ENCODE measurements at places on chromosomes 6 and 20.

DNA sequence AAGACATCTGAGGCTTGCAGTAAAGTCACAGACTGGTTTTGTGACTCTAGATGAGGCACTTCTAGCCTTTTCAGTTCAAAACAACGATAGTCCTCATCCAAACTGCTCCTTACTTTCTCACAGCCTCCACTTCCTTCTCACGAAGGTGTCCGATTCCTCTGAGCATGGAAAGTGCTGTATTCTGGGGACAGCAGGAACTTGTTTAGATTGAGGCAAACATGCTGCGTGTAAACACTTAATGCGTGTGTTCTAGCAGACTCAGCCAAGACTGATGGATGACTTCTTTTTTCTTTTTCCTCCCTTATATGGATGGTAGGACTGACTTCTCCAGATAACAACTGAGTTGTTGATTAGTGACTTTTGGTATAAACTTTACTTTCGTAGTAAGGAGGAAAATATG lies 80.2 kb upstream of the PRDM1 start:
- no peak for DNase-seq

- no peak for DNase-seq
These were observed 47.8 kb downstream of the MAFB start for GRCh38 chr20:40641202-40641601.

DNA sequence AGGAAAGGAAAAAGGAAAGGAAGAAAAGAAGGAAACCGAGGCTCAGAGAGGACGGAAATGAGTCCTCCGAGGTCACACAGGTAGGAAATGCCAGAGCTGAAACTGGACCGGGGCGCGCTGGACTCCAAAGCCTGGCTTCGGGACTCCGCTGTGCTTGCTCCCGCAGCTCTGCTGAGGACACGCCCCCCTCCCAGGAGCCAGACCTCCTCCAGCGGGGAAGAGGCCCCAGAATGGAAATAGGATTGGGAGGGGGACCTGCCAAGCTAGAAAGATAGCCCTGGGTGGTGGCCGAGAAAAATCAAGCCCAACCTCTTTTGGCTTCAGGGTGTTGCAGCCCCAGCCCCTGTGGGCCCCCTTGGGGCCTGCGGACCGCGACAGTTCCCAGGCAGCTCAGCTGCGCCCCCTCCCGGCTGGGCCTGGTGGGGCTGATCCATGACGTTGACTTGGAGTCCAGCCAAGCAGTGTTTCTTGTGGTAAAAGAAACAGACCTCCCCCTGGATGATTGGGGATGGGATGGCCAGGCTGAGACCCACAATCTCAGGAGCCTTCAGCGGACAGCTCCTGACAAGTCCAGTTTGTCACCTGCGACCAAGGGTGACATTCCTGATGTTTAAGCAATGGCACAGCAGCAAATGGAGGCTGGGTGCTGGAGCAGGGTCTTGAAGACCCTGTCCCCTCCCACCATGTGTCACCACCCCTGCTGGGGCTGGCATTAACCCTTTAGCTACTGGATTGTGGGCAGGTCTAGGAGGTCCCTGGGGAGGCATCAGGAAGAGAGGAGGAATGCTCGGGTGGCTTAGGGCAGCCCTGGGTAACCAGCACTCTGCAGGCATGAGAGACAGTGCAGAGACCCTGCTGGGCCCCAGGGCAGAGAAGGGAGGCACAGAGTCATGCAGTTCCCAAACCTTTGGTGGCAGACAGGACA lies 55.4 kb downstream of the RIPOR3 start:
- peak; percentile 88 for DNase-seq

DNA sequence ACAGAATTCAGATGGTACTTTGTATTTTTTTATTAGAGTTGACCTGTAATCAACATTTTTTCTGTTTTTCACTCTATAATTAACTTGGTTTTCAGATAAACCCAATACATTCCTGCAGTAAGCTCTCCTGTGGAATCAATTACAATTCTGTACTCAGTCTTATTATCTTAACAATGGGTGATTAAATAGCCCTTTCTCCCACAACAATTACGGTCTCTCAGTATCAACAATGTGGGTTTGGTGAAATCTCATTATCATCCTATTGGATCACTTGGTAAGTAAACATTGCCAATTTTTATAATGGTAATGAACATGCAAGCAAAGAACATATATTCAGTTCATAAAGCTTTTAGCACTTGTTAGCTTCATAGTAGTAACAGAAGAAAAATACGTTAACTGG lies 438.9 kb upstream of the EPHA7 start:
- no peak for DNase-seq

GRCh38 chr20:62805711-62806382 lies 1.2 kb downstream of the OGFR start:
- DNase-seq, result no peak

- DNase-seq, result no peak
These were observed 402.6 kb downstream of the BCKDHB start for GRCh38 chr6:80508885-80509630.

DNA sequence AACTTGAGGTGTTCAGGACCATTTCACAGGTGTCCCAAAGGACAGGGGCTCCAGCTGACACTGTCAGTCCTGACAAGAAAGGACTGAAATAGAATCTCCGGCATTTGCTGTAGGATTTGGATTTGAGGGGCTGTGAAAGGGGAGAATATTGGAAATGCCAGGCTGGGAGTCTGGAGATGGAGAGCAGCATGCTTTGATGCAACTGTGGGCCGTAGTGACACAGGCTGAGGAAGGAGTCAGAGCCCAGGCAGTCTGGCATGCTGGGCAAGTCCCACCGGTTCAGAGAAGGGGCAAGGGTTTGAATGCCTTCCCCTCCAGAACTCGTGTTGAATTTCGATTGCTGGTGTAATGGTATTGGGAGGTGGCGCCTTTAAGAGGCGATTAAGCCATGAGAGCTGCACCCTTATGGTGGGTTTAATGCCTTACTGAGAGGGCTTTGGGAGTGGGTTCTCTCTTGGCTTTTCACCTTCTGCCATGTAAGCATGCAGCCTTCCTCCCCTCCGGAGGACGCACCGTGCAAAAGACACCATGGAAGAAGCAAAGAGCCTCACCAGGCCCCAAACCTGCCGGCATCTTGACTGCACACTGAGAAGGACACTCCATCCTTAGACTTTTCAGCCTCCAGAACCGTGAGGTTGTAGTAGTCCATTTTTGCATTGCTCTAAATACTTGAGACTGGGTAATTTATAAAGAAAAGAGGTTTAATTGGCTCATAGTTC lies 9.4 kb upstream of the PYGB start:
- no peak for DNase-seq

DNA sequence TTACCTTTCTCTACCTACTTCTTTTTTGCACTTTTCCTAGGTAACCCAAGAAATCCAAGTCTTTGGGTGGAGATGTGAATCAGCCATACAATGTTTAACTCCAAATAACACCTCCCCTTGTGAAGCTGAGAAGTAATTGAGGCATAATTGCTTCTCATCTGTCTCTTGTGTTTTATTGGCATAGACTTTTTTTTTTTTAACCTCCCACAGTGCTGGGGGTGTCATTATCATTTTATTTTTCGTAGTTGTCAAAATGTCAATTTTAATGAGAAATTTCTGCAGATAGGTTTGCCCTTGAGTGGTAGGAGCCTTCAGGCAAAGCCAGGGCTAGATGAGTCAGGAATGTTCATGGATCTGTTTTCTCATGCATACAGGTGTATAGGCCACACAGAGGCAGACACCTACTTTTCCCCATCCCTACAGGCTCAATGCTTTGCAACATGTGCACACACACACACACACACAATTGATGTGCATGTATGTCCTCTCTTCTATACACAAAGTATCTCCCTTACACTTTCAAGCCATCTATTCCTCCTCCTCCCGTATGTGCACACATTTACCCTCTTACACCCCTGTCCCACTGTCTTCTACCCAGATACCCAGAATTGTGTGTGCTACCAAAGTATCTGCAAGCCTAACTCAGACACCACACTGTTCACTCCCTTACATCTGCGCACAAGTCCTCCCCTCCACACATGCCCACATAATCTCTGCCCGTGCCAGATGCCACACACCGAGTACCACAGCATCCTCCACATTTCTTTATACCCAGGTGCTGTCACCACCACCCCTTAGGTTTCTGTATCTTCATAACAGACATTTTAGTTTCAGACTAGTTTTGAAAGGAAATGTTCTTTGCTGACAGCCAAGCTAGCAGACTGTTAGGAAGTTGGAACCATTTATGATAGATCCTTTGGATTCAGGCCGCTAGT lies 22.0 kb downstream of the RALY start:
- DNase-seq, result no peak

DNA sequence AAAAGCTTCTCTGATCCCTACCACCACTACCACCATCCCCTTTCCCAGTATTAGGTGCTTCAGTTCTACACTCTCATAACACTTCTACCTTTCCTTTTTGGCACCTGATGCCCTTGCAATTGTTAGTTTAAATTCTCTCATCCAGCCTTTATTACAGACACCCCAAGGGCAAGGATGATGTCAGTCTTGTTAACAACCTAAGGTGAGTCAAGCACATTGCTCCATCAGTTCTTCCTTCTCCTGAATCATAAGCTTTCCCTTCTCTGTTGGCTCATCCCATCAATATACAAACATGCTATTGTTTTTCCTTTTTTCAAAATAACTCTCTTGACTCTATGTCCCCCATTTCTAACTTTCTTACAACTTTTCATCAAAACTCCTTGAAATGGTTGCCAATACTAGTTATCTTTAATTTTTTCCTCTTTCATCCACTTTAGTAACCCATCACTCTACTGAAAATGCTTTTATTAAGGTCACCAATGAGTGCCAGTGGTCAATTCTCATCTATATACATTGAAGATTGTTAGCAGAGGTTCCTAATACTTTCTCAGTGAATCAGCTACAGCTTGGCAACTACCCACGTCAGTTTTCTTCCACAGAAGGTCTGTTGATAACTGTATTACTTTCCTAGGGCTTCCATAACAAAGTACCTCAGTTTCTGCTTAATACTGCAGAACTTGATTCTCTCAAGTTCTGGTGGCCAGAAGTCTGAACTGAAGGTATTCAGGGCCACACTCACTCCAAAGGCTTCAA lies 97.1 kb upstream of the FLRT3 start:
- no peak for DNase-seq

DNA sequence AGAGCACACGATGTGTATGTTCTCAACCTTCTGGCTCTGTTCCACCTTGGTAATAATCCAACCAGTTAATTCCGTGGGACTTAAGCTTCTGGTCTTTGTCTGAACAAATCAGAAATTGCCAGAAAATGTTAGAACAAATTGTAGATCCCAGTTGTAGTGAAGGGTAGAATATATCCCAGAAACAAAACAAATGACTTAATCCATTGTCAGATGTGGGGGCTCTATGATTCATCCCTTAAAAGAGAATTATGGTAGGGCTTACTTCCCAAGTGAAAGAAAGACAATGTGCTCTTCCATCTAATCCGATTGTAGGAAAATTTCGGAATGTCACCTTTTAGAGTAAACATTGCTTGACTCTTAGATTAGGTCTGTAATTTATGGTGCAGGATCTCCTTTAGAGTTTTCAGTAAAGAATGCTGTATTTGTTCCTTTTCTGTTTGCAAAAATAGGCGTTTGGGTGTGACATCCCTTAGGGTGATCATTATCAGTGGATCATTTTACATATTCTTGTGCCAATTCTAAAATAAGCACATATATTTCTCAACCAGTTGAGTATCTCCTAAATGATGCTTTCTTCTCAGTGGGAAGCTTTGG lies 234.5 kb upstream of the ZNF217 start:
- DNase-seq, result peak; percentile 37

GRCh38 chr6:21590346-21590745 lies 3.2 kb upstream of the SOX4 start:
- DNase-seq, result no peak

DNA sequence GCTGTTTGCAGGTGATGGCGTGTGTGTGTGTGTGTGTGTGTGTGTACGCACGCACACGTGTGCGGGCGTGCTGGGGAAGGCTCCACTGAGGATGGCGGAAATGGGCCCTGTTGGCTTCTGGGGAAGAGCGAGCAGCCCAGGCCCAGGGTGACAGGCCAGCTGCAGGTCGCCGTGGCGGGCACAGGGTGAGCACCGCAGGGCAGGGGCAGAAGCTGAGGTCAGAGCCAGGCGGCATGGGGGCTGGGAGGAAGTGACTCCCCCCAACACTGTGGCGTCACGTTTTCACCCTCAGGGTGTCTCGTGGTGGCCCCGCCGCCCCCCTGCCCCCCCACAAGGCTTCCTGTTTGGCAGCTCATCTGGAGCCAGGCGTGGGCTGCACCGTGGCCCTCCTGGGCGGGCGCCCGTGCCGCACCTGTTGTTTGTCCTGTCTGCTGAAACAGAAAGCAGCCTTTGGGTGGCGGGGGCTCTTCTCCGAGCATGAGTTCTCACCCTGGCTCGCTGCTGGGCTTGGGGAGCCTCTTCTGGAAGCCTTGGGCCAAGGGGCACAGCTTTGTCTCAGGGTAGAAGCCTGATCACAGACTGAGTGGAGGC lies 7.1 kb downstream of the RBM38 start:
- no peak for DNase-seq

DNA sequence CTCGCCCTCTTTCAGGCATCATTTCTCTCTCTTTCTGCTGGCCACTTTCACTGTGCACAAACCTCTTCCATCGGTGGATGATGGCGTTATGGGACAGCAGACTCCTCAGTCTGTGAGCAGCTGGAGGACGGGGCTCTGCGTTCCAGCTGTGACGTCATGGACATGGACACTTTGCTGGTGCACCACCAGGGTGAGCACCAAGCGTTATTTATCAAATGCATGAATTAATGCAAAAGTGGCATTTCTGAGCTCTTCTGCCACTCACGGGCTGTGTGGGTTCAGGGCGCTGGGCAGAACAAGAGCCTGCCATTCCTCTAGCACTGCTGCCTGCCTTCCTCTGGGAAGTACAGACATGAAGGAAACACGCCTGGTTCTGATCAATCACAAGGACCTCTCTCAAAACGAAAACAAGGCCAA lies 82.9 kb upstream of the MPC1 start:
- peak; percentile 80 for DNase-seq

Data from GM03348 (cell line).